ENCODE measurements at places on chromosomes 2 and 18.
A peak's percentile ranks its signal among the peaks of the same experiment; 100 is the strongest.

- DNase-seq, result no peak
Measured at GRCh38 chr2:40287195-40287594, 164.7 kb downstream of the SLC8A1 start.

GRCh38 chr2:28096421-28096820 is 205.9 kb downstream of the BABAM2 start:
- DNase-seq, result peak; percentile 7

GRCh38 chr2:228541789-228542188 is 360.3 kb upstream of the SPHKAP start:
- no peak for DNase-seq

GRCh38 chr2:133026536-133027177 is 356.7 kb upstream of the LYPD1 start:
- no peak for DNase-seq

GRCh38 chr18:25282896-25283703 is 68.9 kb downstream of the ZNF521 start:
- DNase-seq, result no peak

DNA sequence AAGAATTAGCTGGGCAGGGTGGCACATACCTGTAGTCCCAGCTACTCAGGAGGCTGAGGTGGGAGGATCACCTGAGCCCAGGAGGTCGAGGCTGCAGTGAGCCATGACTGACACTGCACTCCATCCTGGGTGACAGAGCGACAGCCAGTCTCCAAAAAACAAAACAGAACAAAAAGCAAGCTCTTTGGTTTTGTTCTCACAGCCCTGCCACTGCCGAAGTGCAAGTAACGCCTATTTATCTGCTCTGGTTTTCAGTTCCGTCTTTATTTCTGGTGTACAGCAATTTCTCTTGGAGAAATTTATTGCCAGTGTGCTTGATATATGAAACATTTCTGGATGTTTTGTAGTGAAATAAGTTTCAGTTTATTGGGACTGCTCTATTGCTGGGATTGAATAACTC is 61.9 kb downstream of the RAB10 start:
- no peak for DNase-seq

- no peak for DNase-seq
Measured at GRCh38 chr18:2902327-2902726, 55.5 kb downstream of the EMILIN2 start.

DNA sequence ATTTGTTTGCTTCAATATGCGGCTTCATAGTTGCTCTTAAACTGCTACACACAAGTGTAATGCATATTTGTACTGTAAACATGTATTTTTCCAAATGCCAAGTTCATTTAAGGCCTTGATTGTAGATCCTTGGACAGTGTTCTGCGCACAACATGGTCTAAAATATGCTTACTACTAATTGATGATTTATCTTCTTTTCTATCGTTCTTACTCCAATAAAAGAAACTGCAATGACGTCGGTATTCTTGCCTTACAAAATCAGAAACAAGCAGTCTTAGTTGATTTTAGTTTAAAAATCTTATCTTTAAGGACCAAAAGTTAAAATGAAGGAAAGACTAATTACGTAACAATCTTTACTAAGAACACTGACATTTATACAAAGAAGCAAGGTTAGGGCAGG is 224.3 kb upstream of the SMAD7 start:
- DNase-seq, result no peak

DNA sequence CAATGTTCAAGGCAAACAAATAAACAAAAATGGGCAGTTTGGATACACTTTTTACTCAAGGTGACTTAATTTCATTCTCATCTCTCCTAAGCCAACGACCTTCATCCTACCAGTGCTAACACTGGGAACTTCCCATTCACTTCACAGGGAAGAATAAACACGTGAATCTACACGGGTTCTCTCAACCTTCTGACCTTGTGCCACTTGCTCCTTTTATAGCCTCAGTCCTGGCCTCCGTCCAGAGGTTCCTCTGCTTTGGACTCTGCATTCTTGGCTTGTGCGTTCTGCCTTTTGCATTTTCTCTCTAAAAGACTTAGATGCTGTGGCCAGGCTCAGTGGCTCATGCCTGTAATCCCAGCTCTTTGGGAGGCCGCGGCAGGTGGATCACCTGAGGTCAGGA is 13.8 kb downstream of the ZNF2 start:
- no peak for DNase-seq

- no peak for DNase-seq
Measured at GRCh38 chr2:20797096-20797495, 25.8 kb downstream of the LDAH start.

GRCh38 chr18:65567372-65567771 is 183.4 kb upstream of the CDH7 start:
- DNase-seq, result no peak

- DNase-seq, result no peak
Measured at GRCh38 chr18:77181950-77182707, 49.5 kb upstream of the MBP start.

DNA sequence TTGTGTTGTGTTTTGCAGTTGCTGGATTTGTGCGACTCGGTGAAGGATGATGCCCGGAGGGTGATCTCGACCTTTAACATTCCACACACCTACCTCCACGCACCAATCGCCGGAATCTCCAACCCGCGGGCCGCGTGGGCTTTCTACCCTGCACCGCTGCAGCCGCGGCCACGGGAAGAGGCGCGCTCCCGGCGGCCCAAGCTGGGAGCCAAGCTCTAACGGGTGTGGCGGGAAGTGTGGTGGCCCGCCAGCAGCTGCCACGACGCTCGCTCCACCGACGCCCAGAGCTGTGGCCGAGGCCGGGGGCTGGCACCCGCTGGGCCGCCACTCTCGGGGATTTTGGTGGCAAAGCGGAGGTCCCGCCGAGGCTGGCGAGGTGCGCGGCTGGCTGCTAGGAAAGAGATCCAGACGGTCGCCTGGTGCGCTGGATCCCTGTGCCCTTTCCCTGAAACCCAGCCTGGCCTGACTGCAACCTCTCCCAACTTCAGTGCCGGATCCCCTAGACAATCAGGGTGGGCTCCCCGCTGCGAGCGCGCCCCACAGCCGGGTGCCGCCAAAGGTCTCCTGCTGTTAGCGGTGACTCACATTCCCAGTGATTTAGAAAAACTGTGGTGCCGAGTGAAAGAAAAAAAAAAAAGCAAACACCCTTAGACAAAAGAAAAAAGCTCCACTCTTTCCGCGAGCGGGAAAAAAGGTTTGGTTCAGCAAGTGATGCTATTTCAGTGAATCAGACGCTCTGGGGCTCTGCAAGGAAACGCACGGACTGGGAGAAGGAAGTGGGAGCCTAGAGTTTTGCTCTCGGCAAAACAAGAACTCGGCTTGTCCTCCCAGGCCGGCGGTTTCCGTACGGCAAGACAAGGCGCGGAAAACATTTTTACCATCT is 2.9 kb upstream of the BCL2L11 start:
- peak; percentile 53 for DNase-seq

DNA sequence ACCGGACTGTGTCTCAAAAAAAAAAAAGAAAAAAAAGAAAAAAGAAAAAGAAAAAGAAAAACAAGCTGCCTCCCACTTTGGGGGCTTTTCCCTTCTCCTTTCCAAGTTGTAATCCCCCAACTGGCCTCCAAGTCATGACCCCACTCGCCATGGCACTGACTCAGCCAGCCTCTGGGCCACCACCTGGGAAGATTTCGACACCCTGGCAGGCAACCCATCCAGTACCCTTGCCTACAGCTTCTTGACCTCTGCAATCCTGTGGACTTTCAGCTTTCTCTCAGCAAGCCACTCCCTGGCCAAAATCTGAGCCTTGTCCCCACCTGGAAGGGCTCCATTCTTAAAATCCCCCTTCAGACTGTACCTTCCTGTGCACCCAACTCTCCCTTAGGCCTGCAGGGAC is 22.3 kb upstream of the FOSL2 start:
- DNase-seq, result no peak

- DNase-seq, result no peak
Measured at GRCh38 chr2:238380336-238380735, 46.4 kb upstream of the ASB1 start.

DNA sequence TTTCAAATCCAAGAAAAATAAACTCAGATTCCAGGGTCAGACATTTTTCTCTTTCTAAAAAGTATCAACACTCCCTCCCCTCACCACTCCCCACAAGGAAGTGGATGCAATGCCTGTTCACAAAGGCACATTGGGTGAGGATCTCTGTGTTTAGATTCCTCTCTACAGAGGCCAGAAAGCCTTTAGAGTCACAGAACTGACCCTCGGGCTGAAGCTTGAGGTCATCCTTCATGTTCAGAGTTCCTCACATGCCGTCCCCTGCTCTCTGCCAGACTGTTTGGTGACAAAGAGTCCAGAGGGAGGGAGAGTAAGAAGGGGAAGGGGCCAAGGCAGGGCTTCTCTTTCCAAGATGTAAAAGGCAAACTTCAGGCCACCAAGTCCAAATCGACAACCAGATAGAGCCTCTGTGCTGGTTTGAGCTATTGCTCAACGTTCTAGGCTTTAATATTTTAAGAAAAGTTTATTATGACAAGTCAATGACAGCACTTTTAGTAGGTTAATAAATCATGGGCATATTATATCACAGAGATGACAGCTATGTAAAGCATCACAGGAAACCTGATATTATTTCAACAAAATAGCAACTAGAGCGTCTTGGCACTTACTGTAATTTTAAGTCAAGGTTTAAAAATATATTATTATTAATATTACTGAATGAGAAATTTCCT is 269.4 kb downstream of the ETAA1 start:
- DNase-seq, result no peak

- no peak for DNase-seq
Measured at GRCh38 chr2:218555527-218555926, 12.6 kb downstream of the USP37 start.

- no peak for DNase-seq
Measured at GRCh38 chr18:8611916-8612576, 2.8 kb downstream of the RAB12 start.

- no peak for DNase-seq
Measured at GRCh38 chr18:13217466-13217961, 1.0 kb upstream of the LDLRAD4 start.

DNA sequence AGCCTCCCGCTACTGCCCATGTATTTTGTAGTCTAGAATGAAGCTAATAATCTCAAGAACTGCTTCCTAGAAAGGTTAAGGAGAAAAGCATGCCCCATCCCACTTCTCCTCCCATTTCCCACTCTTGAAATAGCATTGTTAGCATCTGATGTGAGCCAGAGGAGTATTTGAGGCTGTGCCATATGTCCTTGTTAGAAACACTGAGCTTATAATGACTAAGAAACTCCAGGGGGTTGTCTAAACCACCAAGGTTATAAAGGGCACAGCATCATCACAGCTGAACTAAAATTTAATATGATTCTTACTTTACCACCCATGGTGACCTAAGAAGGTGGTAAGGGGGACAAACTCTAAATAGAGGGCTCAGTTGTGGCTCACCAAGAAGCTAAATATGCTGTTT is 16.6 kb downstream of the TSPYL6 start:
- peak; percentile 24 for DNase-seq

DNA sequence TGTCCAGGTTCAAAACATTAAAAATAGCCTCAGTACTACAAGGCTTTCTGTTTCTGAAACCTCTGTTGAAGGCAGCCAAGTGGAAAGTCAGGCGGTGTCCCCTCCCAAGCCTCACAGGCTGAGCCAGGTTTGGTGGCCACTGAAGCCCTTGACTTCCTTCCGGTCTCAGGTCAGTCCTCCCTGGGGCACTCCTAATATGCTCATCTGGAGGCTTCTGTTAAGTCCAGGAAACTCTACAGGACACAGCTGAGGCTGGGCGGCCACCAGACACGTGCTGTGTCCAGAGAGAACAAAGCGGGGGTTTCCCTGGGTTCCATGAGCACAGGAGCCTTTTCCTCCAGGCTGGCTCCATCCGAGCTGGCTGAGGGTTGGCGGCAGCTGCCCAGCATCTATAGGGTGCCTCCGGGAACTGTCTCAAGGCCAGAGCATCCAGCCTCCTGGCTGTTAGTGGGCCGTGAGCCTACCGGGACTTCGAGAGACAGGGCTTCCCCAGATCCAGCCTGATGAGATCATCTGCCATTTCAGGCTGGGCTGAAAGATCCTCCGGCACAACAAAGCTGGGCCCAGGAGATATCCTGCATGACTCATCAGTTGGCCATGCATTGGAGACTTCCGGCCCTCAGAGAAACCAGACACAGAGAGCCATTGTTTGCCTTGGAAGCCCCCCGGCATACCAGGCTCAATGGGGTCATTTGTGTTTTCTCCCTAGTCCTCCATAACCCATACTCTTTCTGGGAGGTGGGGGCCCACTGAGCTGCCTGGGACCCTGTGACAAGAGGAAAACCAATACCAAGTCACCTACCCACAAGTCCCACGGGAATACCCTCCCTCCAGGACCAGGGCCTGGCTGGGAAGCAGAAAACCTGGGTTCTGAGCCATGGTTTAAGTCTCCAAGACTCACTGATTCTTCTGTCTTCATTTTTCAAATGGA is 71.7 kb downstream of the HS1BP3 start:
- peak; percentile 94 for DNase-seq

- DNase-seq, result no peak
Measured at GRCh38 chr2:29991086-29991485, 69.7 kb upstream of the ALK start.

DNA sequence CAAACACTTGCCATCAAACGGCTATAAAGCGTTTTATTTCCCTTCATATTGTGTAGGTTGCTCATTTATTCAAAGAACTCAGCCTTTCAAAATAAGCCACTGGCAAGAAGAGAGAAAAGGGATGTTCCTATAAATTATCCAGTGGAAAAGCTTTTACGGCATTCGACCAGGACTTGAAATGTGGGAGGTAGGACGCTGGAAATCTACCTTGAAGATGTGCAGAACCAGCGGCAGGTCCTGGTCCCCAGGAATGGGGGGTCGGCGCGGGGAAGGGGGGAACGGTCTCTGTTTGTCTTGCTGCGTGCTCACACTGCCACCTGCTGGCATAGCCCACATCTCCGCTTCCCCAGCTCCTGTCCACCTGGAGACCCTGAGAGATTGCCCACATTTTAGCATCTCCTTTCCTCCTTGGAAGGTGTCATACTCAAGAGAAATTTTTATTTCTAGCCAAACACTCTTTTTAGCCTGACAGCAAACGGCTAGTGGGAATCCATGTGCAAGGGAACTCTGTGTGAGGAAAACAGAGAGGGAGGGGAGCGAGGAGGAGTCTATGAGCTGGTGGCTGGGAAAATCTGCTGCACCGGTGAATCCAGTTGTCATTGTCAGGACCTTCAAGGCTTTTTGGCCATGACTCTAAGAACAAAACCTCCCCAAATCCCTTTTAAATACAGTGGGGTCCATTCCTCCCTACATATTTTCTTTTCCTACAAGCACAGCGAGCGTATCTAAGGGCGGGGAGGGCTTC is 349.0 kb upstream of the PKDCC start:
- peak; percentile 17 for DNase-seq

DNA sequence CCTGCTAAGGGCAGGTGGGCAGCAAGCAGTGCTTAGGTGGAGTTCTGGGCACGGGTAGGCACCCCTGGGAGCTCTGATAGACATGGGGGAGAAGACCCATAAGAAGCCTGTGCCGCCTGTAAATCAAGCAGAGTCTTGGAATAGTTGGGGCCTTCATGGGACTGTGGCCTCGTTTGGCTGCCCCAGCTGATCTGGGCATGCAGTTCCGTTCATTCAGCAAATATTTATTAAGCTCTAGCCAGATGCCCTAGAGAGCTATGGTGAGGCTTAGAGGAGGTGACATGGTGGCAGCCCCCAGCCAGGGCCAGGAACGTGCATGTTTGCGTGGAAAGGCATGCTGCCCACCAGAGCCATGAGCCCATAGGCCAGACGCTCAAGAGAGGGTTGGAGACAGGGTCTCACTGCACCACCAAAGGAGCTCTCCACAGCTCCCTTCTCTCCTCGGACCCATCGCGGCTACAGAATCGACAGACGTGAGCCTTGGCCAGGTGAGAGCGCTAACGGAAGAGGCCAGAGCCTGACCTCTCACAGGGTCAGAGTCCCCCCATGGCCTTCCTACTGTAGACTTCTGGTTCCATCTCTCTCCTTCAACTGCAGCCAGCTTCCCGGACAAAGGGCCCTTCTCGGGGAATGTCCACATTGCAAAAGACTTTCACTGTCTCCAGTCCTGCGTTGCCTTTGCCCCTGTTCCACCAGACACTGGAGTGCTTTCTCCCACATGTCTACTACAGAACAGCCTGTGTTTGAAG is 135.7 kb downstream of the INHBB start:
- no peak for DNase-seq
